ENCODE measurements at places on chromosomes 11 and 22. TPM values are rescaled to one million over a fixed set of nuclear protein-coding genes. Genes with fewer than 3 reads are reported as not detected.

RFPL1 gene
- total RNA-seq, result not detected

LRRC32 gene
- 66.3 TPM for total RNA-seq

B3GAT1 gene
- total RNA-seq, result 0.74 TPM

KRTAP5-2 gene
- not detected for total RNA-seq

PANX3 gene
- not detected for total RNA-seq

TMEM225 gene
- total RNA-seq, result not detected

OR10D3 gene
- not detected for total RNA-seq

SOX10 gene
- total RNA-seq, result 3.2 TPM

KCNJ11 gene
- total RNA-seq, result not detected

RFPL2 gene
- not detected for total RNA-seq
